ENCODE measurements at places on chromosomes 16 and 17.

- DNase-seq, result no peak
These were observed 80.2 kb upstream of the CIBAR2 start for GRCh38 chr16:85192238-85193114.

- DNase-seq, result no peak
These were observed 134.4 kb downstream of the SNX11 start for GRCh38 chr17:48241770-48242497.

- DNase-seq, result no peak
These were observed 49.1 kb upstream of the GPRC5B start for GRCh38 chr16:19933740-19934139.

DNA sequence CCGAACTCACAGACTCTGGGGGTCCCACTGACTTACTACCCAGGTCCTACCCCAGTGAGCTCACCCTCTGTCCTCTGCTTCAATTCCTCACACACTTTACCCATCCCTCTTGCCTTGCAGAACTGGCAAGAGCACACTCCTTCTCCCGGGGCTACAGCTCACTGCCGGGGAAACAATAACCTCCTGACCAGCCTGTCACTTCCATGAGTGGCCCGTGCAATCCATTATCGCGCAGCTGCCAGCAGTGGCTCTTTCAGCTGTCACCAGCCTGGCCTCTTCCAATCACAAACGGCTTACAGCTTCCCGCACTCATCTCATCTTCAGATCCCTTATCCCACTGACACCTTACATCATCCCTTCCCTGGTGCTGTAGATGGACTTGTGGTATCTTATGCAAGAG, 79.5 kb downstream of the CPPED1 start:
- DNase-seq, result peak; percentile 18

- DNase-seq, result peak; percentile 69
These were observed 115.5 kb upstream of the SMURF2 start for GRCh38 chr17:64777415-64778239.

DNA sequence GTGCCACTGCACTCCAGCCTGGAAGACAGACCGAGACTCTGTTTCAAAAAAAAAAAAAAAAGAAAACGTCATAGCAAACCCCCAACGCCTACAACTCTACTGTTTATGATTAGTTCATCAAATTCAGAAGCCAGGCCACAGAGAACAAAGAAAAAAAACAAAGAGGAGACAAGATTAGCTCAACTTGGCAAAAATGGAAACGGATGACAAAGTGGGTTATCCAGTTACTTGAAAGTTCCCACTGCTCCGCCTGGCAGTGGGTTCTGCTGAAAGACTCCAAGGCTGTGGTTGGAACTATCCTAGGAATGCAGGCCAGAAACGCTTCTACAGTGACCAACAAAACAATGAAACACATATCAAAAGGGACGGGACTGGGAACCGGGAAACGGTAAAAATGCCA, 53.1 kb downstream of the MRM3 start:
- peak; percentile 97 for DNase-seq

GRCh38 chr16:85983606-85984230, 84.8 kb downstream of the IRF8 start:
- DNase-seq, result peak; percentile 66

DNA sequence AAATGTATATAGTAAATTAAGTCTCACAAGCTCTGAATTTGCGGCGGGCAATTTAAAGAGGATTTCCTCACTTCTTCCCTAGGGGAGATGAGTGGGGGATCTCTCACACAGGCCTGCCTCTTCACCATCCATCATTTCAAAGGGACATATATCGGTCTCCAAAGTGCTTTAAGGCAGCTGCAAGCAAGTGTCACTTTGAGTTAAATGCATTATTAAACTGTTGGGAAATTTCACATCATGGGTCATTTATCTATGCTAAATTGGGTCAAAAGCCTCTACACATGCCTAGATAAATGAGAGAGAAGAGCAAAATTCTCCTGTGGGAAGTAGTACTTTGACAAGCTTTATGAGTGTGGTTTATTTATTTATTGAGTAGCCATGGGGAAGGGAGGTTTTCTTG, 1106.1 kb upstream of the GOT2 start:
- no peak for DNase-seq

DNA sequence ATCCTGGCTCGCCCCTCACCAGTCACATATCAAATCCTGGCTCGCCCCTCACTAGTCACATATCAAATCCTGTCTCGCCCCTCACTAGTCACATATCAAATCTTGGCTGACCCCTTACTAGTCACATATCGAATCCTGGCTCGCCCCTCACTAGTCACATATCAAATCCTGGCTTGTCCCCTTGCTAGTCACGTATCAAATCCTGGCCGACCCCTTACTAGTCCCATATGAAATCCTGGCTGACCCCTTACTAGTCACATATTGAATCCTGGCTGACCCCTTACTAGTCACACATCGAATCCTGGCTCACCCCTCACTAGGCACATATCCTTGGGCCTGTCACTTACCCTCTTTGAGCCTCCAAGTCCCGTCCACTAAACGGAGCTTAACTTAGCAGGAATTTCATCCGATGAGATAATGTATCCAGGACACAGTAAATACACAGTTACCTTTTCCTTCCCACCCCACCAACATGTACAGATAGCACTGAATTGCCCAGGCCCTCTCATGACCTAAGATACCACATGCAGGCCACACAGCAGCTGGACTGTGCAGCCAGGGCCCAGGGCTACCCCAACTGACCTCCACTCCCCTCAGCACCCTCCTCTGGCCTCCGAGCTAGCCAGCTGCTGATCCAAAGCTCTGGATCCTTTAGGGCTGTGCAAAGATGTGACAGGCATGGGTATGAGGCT, 157.8 kb upstream of the RPH3AL start:
- no peak for DNase-seq

GRCh38 chr16:72847187-72848027, 200.5 kb downstream of the ZFHX3 start:
- DNase-seq, result no peak

DNA sequence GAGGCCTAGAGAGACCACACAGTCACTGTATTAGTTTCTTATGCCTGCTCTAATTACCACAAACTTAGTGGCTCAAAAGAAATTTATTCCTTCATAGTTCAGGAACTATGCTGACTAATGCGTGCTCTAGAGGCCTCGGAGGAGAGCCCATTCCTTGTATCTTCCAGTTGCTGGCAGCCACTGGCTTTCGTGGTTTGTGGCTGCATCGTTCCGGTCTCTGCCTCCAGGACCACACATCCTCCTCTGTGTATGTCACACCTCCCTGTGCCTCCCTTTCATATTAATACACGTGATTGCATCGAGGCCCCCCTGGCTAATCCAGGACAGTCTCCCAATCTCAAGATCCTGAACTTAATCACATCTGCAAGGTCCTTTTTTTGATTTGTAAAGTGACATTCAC, 16.9 kb upstream of the MYLK3 start:
- no peak for DNase-seq

- peak; percentile 87 for DNase-seq
These were observed 187.8 kb downstream of the RAB11FIP4 start for GRCh38 chr17:31579265-31579664.

- no peak for DNase-seq
These were observed 886.5 kb downstream of the CDH8 start for GRCh38 chr16:61149709-61150108.

DNA sequence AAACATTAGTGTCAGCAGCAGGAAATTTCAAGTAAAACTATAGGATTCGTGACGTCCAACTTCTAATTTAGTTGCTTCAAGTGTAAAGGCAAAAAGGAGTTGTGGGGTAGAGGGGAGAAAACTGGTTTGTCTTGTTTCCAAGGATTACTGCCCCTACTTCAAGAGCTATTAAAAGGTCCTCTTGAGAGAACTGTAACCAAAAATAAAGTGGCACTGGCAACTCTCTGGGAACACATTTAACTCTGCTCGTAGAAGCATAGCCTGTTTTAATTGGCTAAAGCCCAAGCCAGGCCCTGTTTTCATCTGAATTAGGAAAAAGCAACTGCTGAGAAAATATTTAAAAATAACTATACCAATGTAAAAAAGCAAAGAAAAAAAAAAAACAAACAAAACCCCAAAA, 51.8 kb upstream of the AKAP1 start:
- DNase-seq, result no peak

GRCh38 chr17:70172449-70172848, 3.1 kb downstream of the KCNJ2 start:
- no peak for DNase-seq

DNA sequence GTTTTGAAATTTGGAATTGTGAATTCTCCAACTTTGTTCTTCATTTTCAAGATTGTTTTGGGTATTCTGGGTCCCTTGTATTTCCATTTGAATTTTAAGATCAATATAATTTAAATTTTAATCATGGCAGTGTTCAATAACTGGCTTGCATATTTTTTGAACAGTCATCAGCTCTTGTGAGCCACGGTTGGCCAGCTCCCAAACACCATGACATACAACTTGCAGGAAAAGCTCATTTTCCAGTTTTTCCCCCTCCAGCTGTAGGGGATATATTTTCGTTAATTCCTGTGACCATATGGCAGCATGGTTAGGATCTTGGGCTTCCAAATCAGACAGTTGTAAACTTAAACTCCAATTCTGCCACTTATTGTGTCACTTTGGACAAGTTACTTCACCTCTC, 690.1 kb downstream of the WWOX start:
- no peak for DNase-seq

DNA sequence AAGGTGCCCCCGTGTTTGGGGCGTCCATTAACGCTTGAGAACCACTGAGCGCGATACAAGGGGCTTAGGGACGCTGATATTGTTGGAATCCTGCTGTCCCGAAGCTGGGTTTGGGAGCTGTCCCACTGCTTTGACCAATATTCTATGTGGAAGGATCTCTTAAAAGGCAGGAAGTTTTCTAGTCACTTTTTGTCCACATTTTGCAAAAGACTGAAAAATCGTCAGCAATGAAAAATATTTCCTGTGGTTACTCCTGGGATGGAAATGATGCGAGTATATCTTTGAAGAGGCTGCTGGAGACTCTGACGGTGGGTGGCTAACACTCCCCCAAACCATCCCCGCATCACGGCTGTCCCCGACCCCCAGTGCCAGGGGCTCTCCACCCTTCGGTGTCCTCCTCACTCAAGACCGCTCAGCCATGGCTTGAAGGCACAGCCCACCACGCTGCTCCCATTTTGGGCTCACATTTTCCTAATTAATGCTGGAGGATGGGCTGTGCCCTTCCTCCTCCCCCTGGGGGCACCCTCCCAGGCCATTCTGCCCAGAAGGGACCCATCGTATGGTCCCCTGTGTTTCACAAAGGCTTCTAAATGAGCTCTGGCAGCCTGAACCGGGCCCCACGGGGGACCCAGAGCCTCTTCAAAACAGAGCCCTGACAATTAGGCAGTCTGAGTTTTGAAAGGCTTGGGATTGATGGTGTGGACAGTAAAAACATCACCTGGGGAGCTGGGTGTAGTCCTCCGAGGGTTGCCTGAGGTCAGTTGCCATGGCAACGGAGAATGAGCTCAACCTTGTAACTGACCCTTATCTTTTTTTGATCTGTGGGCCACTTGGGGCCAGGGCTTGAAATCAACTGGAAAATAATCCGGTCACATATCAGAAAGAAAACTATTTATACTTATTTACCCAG, 158.6 kb downstream of the C16orf78 start:
- DNase-seq, result peak; percentile 87

- DNase-seq, result no peak
These were observed 46.0 kb downstream of the BANP start for GRCh38 chr16:87996962-87997880.

- DNase-seq, result no peak
These were observed 144.8 kb upstream of the CCL2 start for GRCh38 chr17:34110315-34110714.

Data from osteoblast (primary cell).